ENCODE measurements at places on chromosomes 1 and 21. TPM values are rescaled to one million over a fixed set of nuclear protein-coding genes. Genes with fewer than 3 reads are reported as not detected.

- H3K27me3 ChIP-seq, result no peaks in the 10 kb centered on the region
- no peaks in the 10 kb centered on the region for H3K36me3 ChIP-seq
These were observed 36.8 kb upstream of the ERRFI1 start for GRCh38 chr1:8062861-8063260.

GRCh38 chr1:100265562-100265930, 470 bp upstream of the RTCA start:
- no peaks in the 10 kb centered on the region for H3K4me1 ChIP-seq
- H3K27me3 ChIP-seq, result no peaks in the 10 kb centered on the region
- H3K27ac ChIP-seq, result peak overlapping the region; percentile 87
- H3K36me3 ChIP-seq, result peaks cover 4% of the 10 kb centered on the region
- H3K4me3 ChIP-seq, result peak overlapping the region; percentile 47

- H3K27ac ChIP-seq, result no peak overlapping the region
- H3K4me1 ChIP-seq, result no peaks in the 10 kb centered on the region
- no peaks in the 10 kb centered on the region for H3K27me3 ChIP-seq
- H3K4me3 ChIP-seq, result no peak overlapping the region
- no peak for DNase-seq
- H3K36me3 ChIP-seq, result no peaks in the 10 kb centered on the region
These were observed 46.6 kb downstream of the CRB1 start for GRCh38 chr1:197314682-197315081.

DNA sequence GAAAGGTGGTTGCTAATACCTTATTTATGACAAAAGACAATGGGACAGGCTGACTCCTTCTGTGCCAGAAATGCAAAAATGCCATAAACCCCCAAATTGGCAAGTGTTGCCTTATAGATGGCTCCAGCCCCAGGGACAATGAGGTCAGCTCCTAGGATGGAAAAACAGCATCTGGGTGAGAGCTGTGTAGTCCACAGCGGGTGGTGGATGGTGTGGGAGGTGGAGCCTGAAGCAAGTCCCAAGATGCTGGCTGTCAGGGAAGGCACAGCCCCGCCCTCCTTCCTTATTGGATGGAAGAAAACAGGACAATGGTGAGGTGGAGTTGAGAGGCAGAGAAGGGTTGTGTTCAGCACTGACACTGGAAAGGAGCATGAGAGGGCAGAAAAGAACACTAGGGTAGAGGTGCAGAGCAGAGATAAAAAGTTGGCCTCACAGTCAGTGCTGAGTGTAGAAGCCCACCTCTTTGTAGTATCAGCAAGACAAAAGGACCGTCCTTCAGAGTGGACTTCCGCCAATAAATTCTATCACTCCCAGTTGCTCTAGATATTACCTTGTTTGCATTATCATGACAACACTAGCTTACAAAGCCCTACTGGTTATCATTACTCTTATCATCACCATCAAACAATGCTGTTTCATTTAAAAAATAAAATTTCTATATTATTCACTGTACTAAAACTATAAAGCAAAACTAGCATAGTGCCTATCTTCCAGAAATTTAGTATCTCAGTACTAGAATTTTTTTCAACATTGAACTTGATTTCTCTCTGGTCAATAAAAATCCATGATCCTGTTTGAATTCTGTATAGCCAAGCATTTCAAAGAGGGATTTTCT, 3.7 kb upstream of the SDE2 start:
- H3K4me3 ChIP-seq, result no peak overlapping the region
- H3K27me3 ChIP-seq, result no peaks in the 10 kb centered on the region
- H3K27ac ChIP-seq, result peak overlapping the region; percentile 77
- peak; percentile 39 for DNase-seq

DNA sequence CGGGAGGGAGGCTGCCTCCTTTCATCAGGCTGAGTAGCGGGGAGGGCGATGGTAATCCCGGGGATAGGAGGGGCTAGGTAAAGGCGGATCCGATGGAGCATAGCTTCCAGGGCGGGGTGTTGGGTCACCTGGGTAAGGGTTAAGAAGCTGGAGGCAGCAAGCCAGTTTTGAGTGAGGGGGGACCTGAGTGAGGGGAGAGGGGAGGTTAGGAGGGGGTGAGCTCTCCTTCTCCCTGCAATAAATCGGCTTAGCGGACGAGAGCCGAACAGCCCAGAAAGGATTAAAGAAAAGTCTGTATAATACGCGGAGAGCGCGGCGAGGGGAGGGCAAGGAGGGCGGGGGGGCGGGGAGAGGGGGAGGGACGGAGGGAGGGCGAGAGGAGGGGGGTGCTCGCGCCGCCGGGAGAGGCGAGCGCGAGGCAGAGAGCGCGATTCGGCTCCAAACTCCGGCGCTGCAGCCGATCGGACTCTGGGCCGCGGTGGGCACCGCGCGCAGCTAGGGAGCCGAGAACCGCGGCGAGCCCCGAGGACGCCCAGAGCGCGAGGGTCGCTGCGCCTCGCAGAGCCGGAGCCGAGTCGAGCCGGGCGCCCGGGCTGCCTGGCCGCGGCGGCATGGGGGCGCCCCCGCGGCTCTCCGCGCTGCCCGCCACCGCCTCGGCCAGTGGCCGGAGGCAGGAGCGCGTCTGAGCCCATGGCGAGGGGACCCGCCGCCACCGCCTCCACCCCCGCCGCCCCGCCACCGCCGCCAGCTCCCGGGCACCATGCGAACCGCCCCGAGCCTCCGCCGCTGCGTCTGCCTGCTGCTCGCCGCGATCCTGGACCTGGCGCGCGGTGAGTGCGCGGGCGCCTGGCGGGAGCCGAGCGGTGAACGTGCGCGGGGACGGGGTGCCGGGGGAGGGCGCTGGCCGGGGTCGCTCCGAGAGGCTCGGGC, at the start of gene IGSF21:
Gene IGSF21, plus strand, starts transcription at position 430 of the 930 bp plus-strand sequence. Its CDS starts 331 bp downstream, at position 761.
- H3K27ac ChIP-seq, result no peak within 1 kb of the TSS
- peaks cover 73% of the 10 kb centered on the region for H3K27me3 ChIP-seq
- peak; percentile 4 for DNase-seq
- peaks cover 2% of the 10 kb centered on the region for H3K4me1 ChIP-seq

DNA sequence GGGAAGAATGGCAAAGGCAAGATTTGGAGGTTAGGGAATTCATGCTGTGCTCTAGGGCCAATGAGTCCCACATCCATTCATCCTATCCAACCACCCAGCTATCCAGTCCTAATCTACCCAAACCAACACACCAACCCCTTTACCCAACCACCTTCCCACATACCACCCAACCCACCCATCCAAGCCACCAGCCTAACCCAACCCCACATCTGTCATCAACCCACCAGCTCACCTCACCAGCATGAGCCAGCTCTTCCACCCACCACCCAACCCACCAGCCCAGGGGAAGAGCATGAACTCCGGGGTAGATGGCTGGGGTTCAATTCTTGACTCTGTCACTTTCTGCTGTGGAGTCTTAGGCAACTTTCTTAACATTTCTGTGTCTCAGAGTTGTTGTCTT, 35.9 kb upstream of the DISP3 start:
- H3K4me1 ChIP-seq, result no peaks in the 10 kb centered on the region
- peaks cover 45% of the 10 kb centered on the region for H3K27me3 ChIP-seq
- no peak overlapping the region for H3K4me3 ChIP-seq
- no peak for DNase-seq
- no peaks in the 10 kb centered on the region for H3K36me3 ChIP-seq

- no peaks in the 10 kb centered on the region for H3K4me1 ChIP-seq
- H3K36me3 ChIP-seq, result no peaks in the 10 kb centered on the region
- H3K27me3 ChIP-seq, result peaks cover 2% of the 10 kb centered on the region
- no peak overlapping the region for H3K27ac ChIP-seq
- DNase-seq, result no peak
- no peak overlapping the region for H3K4me3 ChIP-seq
These were observed 19.8 kb upstream of the SLC2A7 start for GRCh38 chr1:9045861-9046510.

DNA sequence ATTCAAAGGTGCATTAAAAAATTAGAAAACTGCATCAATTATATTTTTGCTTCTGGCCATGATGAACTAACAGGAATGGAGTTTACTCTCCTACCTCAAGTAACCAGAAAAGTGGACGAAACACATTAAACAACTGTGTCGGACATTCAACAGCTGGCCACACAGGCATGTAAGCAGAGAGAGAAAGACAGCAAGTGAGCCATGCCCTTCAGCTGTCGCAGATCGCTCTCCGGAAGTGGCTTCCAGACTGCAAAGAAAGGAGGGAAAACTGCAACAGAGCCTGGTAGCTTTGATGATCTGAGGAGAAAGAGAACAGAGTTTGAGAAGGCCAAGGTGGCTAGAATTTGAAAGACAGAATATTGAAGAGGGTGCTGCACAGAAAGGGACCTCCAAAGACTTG, 557.2 kb downstream of the MATN1 start:
- H3K27ac ChIP-seq, result no peak overlapping the region
- no peak overlapping the region for H3K4me3 ChIP-seq
- H3K4me1 ChIP-seq, result peaks cover 4% of the 10 kb centered on the region
- H3K27me3 ChIP-seq, result no peaks in the 10 kb centered on the region
- DNase-seq, result peak; percentile 89
- H3K36me3 ChIP-seq, result no peaks in the 10 kb centered on the region

- H3K27me3 ChIP-seq, result no peaks in the 10 kb centered on the region
- DNase-seq, result peak; percentile 14
- no peak overlapping the region for H3K27ac ChIP-seq
These were observed 401.8 kb downstream of the SRGAP2C start for GRCh38 chr1:121586369-121587229.

- H3K4me3 ChIP-seq, result no peak overlapping the region
- no peaks in the 10 kb centered on the region for H3K4me1 ChIP-seq
- no peak for DNase-seq
These were observed 91.7 kb upstream of the WNT4 start for GRCh38 chr1:22234476-22235030.

- no peaks in the 10 kb centered on the region for H3K36me3 ChIP-seq
- H3K27ac ChIP-seq, result no peak overlapping the region
- H3K4me3 ChIP-seq, result no peak overlapping the region
- DNase-seq, result no peak
- no peaks in the 10 kb centered on the region for H3K4me1 ChIP-seq
- H3K27me3 ChIP-seq, result no peaks in the 10 kb centered on the region
These were observed 68.5 kb downstream of the CRB1 start for GRCh38 chr1:197336571-197336970.

GRCh38 chr1:77874804-77875445, 13.5 kb upstream of the NEXN start:
- H3K4me1 ChIP-seq, result peaks cover 6% of the 10 kb centered on the region
- H3K36me3 ChIP-seq, result no peaks in the 10 kb centered on the region
- H3K27me3 ChIP-seq, result no peaks in the 10 kb centered on the region
- H3K27ac ChIP-seq, result no peak overlapping the region
- H3K4me3 ChIP-seq, result no peak overlapping the region

- DNase-seq, result no peak
- no peak overlapping the region for H3K4me3 ChIP-seq
- H3K27ac ChIP-seq, result no peak overlapping the region
These were observed 1.3 kb upstream of the LEMD1 start for GRCh38 chr1:205422993-205423642.

The UBL4B gene
- not detected for polyA plus RNA-seq

The DNAJC28 gene
- 1.6 TPM for polyA plus RNA-seq

The PTPN22 gene
- 5.3 TPM for polyA plus RNA-seq

The PADI2 gene
- 12.8 TPM for polyA plus RNA-seq

The NBPF20 gene
- 0.63 TPM for polyA plus RNA-seq

The C8A gene
- 1.4 TPM for polyA plus RNA-seq

The GUCA2B gene
- polyA plus RNA-seq, result not detected

Data from lung (tissue), 17 donors.